ENCODE measurements at places on chromosomes 5 and 9.

GRCh38 chr5:154999865-155000264 lies 13.7 kb upstream of the KIF4B start:
- no peak for DNase-seq

DNA sequence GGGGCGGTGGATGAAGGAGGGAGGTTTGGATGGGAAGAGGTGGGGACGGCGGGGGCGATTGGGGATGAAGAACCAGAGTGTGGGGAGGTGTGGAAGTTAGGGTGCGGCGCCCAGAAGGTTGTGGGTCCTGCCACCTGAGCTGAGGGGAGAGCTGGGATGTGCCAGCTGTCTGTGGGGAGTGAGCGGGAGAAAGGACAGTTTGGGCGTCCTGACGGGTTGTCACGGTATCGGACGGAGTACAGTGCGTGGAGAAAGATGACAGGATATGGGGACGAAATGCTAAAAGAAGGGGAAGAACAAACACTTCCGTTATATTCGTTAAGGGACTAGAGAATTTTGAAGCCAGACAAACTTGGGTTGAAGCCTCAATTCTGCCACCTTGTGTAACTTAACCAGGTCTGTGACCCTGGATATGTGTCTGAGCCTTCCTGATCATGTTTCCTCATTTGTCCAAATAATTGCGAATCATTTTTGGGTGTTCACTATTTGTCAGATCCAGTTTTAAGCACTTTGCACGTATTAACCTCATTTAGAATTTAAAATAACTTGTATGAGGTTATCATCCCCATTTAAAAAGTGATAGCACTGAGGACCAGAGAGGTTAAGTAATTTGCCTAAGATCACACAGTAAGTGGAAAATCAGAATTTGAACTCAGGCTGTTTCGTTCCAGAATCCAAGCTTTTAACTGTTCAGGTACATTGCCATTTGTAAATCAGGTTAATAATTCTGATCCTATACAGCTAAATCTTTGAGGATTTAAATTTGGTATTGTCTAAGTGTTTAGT lies 689 bp downstream of the CNTRL start:
- DNase-seq = no peak

DNA sequence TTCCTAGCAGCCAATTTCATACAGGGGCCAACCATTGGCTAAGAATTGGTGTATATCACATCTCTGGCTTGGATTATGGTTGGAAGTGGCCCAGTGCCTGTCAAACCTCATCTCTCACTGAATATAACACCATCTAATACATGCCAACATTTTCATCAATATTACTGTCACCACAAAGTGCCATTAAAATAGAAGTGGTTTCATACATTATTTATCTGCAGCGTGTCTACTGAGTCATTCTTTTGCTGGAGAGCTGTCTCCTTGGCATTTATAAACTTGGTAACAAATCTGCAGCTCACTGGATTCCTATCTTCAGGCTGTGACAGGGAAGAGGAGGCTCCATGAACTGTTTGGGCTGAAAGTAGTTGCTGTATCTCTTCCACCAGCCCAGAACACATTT lies 70.9 kb downstream of the PTTG1 start:
- DNase-seq = no peak

- no peak for DNase-seq
Measured at GRCh38 chr5:5929291-5930020, 448.9 kb downstream of the MED10 start.

DNA sequence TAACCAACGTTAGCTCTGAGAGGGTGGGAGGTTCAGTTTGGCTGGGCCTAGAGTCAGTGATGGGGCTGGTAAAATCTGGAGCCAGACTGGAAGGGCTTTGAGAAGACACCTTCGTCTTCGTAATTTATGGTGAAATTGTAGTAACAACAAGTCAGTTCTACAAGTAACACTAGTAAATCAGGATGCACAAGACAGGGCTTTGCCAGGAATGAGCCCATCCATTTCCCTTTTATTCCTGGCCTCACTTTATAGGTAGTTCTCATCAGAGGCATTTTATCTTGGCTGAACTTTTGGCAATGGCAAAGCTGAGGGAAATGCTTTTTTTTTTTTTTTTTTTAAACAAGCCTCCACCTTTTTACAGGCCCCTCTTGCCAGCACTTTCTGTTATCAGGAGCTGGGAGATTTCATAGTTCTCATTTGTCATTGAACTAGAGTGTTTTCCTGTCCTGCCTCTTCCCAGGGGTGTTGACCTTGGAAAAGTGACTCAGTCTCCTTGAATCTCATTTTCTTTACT lies 110.5 kb upstream of the KLF4 start:
- DNase-seq = no peak

DNA sequence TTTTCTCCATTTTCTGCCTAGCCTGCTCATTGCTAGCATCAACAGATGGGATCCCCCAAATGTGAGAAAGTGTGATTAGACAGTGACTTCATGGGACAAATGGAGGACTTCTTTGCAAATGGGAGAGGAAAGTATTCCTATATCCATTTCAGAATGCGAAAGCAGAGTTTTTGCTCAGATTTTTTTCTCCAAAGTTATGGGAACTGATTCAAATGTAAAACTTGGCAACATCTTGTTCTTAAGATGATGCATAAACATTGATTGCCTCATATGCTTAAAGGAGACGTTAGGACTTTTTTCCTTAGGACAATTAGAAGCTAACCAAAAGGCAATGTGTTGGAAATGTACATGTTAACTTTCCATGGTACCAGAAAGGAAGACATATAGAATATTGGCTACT lies 704.3 kb upstream of the ZNF608 start:
- DNase-seq = no peak

DNA sequence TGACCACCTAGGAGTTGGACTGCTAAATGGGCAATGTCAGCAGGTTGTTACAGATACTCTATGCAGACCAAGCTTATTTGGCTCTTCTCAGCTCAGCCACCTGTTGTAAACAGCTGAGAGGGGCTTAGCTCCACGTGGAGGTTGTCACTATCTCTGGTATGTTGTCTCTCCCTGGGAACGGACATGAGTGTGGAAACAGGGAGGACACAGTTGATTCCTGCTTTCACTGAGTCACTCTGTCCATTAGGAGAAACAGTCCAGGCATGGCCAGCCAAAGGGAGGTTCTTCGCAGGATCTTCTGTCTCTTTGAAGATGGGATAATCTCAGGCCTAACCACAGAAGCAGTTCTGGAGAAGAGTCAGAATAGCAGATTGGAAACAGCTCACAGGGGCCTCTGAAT lies 121.2 kb downstream of the PALM2AKAP2 start:
- no peak for DNase-seq

- DNase-seq = no peak
Measured at GRCh38 chr9:70452365-70452764, 37.9 kb upstream of the KLF9 start.

- peak; percentile 56 for DNase-seq
Measured at GRCh38 chr5:180873615-180874520, 12.8 kb upstream of the ZFP62 start.

GRCh38 chr9:5500441-5501235 lies 9.7 kb upstream of the PDCD1LG2 start:
- DNase-seq = no peak

DNA sequence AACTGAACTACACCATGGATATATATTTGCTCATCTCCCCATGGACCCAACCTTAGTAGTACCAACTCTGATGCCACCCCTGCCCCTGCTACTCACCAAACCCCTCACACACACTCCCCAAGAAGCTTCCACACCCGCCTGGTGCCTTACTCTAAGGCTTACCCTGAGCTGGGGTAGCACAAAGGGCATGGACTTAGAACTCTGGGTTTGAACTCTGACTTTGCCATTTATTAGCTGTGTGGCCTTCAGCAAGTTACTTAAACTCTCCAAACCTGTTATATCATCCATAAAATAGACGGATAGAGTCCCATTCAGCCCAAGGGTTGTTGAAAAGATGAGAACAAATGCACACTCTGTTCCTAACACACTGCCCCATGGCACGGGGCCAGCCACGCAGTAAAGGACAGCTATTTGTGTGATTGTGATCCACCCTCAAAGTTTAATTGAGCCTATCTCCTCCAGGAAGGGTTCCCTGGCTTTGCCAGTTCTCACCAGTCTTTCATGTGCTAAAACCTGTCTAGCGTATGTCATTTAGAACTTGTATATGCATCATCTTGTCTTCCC lies 111.0 kb downstream of the KLHL3 start:
- no peak for DNase-seq

GRCh38 chr5:125882061-125882460 lies 541.1 kb upstream of the GRAMD2B start:
- DNase-seq = no peak

- DNase-seq = no peak
Measured at GRCh38 chr9:131951905-131952304, 127.8 kb downstream of the MED27 start.

DNA sequence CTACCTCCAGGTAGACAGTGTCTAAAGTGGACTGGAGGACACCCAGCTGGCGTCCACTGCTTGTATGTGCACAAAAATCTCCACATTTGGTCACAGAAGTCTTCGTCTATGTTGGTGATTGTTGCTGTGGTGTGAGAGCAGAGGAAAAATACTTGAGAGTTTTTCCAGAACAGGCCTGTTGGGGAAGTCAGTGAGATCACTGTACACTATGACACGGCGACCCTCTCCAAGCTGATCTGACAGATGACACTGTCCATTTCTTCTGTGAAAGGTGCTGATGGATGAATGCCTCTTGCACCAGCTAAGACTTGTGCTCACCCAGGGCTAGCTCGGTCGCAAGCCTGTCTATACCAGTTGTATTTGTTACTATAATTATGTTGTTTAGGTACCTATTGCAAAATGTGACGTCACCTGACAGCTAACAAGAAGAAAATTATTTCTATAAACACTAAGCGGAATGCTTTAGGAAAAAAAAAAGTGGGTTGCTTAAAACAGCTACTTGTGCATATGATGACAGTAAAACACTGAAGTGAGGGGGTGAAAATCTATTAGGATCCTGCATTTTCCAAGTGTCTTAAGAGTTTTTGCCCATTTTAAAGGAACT lies 142.3 kb downstream of the ROR2 start:
- DNase-seq = no peak

DNA sequence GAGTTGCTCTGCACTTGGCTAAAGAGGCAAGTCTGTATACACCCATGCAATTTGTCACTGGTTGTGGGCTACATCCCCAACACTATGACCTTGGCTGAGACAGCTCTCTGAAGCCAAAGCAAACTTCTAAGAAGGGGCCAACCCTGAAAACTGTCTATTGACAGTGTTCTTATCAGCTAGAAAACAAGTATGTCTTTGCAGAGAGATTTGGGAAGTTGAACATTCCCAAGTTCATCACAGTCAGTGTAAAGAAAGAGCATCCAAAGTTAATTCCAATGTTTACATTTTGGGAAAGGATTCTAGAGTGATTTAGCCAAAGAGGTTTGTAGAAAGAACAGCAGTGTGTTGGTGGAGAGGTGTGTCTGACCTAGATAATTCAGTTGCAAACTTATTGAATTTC lies 711.1 kb upstream of the CHD1 start:
- no peak for DNase-seq

- DNase-seq = no peak
Measured at GRCh38 chr5:110321117-110321516, 405.4 kb downstream of the TMEM232 start.

GRCh38 chr9:76704593-76705204 lies 59.5 kb upstream of the PCA3 start:
- DNase-seq = no peak

GRCh38 chr9:21470126-21470525 lies 12.0 kb downstream of the IFNE start:
- DNase-seq = no peak

- no peak for DNase-seq
Measured at GRCh38 chr5:172586125-172587060, 54.7 kb upstream of the NEURL1B start.

DNA sequence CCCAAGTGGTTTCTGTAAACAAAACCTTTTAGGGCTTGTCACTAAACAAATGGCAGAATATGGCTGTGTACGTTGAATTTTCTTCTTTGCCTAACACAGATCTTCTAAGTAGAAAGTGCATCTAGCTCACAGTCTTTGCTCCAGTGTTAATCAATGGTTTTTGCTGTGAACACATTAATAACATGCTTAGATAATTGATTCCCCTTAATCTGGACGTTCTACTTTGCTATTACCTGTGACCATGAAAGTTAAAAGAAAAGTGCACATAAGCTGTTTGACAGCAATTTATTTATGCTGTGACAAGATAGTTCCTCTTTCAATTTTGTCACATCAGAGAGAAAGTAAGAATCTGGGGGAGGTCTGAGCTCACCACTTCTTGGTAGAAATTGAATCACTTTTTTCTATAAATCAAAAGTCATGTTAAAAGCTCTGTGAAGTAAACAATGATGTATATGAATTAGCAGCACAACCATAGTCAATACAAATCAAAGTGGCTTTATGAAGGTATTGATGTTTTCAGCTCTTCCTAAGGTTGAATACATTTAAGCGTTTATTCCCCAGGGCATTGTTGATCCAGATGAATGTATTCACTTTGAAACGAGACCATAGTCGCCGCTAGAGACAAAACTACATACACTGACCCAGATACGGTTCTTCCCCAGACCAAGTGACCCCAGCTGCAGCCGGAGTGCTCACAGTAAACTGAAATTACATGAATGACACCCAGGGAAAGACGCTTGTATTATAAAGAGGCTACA lies 174.6 kb upstream of the ZNF608 start:
- peak; percentile 71 for DNase-seq

DNA sequence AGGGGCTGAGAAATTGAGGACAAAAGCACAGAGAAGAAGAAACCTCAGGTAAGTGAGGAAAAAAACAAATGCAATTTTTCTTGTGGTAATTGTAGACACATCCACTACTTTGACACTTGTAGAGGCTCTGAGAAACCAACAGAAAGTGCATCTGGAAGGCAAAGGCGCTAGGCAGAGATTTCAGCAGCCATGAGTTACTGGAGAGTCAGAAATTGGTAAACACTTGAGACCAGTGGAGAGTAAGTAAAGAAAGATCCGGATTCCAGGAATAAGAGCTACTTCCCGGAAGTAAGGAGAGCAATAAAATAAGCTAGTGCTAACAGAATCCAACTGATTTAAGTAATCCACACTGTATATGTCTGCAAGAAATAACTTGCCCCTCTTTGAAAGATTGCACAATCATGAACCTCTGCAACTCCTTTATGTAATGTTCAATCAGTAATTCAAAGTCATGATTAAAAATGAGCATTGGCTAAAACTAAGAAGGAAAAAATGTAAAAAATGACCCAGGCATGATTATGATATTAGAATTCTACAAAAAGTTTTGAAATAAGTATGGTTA lies 382.1 kb downstream of the CDH18 start:
- DNase-seq = no peak

DNA sequence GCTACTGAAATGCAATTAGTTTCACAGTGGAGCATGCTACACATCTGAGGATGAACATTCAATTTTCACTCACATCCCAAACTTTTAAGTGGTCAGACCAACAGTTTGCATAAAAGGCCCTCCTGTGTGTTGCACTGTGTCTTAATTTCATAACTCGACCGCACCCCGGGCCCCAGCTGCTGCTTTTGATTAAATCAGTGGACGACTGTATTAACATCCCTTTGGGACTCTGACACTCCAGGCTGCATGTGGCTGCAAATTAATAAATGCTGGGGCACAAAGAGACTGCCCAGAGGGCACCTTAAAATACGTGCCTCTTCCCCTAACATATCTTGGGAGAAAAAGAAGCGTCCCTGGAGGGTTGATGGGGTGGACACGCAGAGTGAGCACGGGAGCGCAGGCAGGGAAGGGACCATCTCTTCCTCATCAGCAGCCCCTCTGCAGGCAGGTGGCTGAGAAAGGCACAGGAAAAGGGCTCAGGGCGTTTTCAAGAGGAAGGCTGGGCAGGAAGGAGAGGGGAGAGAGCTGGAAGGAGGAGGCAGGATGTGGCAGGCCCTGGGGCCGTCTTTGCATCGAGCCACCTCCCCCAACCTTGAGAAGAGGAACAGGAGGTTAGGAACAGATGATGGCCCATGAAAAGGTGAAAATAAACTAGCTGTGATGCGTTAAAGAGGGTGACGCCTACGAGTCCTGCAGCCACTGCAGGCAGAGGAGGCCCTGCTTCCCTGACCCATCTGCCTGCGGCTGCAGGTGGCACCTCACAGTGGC lies 18.6 kb downstream of the MED10 start:
- DNase-seq = no peak
